GM12892 (cell line): ENCODE measurements at places on chromosomes 12 and 14.

DNA sequence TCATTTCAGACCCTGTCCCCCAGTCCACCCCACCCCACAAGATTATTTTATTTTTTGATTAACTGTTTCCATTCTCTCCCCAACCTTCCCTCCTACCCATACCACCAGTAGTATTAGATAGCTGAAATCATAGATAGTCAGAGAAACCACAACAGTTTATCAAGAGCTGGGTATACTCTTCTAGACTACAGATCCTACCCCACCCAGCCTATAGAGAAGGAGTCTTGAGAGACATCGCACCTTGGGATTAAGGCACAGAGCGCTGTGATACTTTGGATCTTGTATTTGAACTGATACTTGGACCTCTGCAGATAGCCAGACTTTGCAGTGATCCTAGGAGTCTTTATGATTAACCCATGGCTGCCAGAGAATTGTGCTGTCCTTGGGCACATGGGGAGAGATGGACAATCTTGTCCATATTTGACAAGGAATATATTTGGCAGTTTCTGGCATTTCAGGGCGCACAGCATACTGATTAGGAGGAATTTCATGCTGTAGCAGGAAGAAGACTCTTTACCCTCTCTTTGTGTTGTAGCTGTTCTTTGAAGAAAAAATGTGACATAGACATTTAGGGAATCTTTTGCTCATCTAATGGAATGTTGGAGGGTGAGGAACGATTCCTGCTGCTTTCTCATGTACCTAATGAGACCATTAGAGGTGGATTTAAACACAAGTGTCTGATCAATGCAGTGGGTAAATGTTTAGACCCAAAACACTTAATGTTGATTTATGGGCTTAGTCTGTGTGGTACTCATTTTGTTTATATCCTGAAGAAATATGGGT, 982 bp downstream of the RBMS2 start:
- DNase-seq: no peak

GRCh38 chr14:33992274-33993007, 41.6 kb upstream of the EGLN3 start:
- no peak for DNase-seq

GRCh38 chr12:67152451-67152850, 116.7 kb upstream of the CAND1 start:
- DNase-seq: no peak

DNA sequence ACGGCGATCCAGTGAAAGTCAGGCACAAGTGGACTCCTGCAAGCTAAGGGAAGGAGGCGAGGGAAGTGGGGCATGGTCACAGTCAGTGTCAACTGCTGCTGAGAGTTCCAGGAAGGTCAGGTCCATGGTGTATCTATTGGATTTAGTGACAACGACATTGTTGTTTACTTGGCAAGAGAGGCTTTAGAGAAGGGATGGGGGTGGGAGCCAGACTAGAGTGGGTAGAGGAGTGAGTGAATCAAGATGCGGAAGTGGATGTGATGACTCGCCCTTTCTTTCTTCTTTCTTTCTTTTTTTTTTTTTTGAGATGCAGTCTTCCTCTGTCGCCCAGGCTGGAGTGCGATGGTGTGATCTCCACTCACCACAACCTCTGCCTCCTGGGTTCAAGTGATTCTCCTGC, 12.5 kb downstream of the P2RX7 start:
- no peak for DNase-seq

GRCh38 chr12:6132496-6132895, 8.0 kb upstream of the VWF start:
- DNase-seq: no peak

GRCh38 chr14:63656194-63656593, 14.5 kb upstream of the WDR89 start:
- DNase-seq: no peak

- no peak for DNase-seq
Observed at GRCh38 chr14:57287745-57288144, 19.0 kb downstream of the AP5M1 start.

DNA sequence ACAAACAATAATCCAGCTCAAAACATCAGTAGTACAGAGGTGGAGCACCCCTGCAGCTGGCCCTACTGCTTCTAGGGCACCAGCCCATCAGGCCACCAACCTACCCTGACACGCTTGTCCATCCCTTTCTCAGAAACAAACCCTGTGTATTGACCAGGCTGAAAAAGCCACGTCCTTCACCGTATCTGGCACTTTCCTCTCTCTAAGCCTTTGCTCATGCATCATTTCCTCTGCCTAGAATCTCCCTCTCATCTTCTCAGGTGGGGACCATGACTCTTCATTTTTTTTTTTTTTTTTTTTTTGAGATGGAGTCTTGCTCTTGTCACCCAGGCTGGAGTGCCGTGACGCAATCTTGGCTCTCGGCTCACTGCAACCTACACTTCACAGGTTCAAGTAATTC, 25.3 kb upstream of the FLVCR2 start:
- DNase-seq: no peak

DNA sequence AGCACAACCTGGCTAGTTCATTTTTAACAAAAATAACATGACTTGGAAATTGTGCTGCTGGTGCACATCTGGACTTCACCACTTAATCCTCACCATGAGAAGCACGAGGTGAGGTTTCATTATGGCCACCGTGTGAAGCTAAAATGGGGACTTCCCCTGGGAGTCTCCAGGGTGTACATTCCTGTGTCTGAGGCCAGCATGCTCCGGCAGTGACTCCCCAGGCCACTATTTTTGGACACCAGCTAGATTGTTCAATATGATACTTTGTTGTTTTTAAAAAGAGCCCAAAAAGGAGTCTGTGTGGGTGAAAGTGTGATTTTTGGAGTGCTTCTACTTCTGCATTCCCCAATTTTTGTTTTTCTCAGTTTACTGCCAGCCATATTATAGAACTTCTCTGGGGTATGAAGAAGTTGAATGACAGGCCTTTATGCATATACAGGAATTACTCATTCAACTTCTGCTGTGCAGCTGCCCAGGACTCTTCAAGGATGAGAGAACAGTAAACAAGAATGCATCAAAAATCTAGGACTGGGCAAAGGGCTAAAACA, 16.9 kb upstream of the AICDA start:
- DNase-seq: no peak

DNA sequence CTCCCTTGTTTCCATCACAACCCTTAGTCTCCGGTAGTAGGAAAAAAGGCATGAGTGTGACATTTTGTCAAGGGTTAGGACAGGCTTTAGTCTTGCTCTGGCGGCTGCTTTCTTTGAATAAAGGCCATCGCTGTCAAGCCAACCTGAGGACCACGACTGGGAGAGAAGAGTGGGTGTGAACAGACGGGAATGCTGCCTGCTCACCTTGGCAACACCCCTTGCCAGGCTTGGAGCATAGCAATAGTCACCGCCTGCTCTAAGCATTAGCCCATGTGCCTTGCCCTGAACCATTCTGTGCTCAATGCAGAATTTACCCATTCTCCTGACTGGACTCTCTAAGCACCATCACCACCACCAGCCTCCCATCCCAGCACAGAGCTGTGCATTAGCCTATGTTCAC, 36.2 kb downstream of the SPTB start:
- DNase-seq: no peak

DNA sequence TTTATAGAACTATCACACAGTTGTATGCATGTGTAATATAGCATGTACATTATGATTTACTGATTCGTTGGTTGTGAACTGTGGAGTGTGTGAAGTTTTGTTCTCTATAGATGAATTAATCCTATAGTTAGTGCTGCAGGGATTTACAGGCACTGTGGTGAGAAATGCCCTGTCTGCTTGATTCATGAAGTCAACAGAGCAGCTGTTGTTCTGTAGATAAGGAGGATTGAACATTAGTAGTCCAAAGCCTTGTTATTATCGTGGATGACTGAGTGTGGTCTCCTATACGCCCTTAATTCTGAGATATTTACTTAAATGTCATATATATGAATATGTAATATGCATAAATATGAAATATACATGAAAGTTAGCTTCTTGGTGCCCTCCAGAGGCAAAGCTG, 98.3 kb downstream of the DNAH10 start:
- DNase-seq: no peak

GRCh38 chr12:101945369-101946232, 68.2 kb downstream of the DRAM1 start:
- no peak for DNase-seq

DNA sequence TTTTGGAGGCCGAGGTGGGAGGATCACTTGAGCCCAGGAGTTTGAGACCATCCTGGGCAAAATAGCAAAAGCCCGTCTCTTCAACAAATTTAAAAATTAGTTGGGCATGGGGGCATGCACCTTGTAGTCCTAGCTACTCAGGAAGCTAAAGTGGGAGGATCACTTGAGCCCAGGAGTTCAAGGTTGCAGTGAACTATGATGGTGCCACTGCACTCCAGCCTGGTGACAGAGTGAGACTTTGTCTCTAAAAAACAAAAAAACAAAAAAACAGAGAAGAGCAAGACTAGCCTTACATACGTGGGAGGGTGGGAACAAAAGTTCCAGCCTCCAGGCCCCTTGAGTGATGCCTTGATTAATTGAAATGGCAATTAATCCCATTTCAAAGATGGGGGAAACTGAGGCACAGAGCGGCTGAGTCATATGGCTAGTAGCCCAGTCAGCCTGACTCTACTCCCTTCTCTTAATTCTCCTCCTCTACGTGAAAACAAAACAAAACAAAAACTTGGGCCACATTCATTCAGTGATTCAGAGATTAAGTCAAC, 3.3 kb upstream of the FAM222A start:
- no peak for DNase-seq

DNA sequence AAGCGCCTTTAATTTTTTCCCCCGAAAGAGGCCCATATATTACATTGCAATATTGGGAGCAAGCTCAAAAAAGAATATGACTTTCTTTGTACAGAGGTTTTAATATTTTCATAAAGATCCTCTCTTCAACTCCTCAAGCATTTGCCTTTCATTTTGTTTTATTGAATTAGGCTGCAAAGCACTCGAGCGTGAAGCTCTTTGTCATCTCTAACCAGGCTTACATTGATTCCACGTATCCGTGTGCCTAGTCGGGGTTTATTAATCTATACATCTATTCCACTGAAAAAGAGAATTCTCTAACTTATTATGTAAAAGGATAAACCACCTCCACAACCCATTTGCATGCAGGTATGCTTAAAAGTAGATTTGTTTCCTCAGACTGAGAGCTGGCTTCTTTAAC, 234.8 kb upstream of the TMPO start:
- no peak for DNase-seq

GRCh38 chr12:55831447-55831815, 2.0 kb upstream of the DNAJC14 start:
- no peak for DNase-seq

GRCh38 chr14:101757839-101758211, 3.7 kb upstream of the PPP2R5C start:
- no peak for DNase-seq
